Stimulated activated naive CD8-positive, alpha-beta T cell treated with anti-CD3 and anti-CD28 coated beads, Interleukin-15, amount 100 ng/mL, for 72 hours (primary cell): ENCODE measurements at places on chromosomes 13 and 19.
A peak's percentile ranks its signal among the peaks of the same experiment; 100 is the strongest.

- peak; percentile 100 for DNase-seq
Measured at GRCh38 chr19:40798683-40799557, at the start of gene EGLN2. EGLN2 (plus strand) TSS chr19:40799191; CDS start chr19:40800573, 1,382 bp downstream.

DNA sequence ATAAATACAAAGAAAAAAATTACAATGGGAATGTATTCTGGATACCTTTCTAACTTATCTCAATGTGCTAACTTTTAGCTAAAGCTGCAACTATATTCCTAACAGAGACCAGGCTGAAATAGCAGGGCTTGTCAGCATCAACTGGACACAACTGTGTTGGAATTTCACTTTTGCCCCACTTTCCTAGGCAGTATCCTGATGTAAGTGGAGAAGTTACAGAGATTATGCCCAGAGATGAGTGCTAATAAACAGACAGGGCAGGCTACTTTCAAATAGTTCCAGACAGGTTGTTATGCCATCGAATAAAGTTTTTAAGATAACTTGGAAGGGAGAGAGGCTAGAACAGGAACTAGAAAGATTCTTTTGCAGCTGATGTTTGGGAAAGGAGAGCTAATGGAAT lies 201.9 kb downstream of the KCTD12 start:
- DNase-seq, result no peak

- peak; percentile 57 for DNase-seq
Measured at GRCh38 chr19:19460761-19461265, 54.5 kb downstream of the TSSK6 start.

DNA sequence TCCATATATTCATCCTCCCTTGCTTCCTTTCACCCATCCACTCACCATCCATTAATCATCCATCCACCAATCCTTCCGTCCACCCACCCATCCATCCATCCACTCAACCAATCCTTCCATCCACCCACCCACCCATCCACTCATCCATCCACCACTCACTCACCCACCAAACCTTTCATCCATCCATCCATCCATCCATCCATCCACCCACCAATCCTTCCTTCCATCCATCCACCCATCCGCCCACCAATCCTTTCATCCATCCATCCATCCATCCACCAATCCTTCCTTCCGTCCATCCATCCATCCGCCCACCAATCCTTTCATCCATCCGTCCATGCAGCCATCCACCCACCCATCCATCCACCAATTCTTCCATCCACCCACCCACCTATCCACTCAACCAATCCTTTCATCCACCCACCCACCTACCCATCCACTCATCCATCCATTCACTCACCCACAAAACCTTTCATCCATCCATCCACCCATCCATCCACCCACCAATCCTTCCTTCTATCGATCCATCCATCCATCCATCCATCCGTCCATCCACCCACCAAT lies 3.0 kb downstream of the SBK3 start:
- no peak for DNase-seq

DNA sequence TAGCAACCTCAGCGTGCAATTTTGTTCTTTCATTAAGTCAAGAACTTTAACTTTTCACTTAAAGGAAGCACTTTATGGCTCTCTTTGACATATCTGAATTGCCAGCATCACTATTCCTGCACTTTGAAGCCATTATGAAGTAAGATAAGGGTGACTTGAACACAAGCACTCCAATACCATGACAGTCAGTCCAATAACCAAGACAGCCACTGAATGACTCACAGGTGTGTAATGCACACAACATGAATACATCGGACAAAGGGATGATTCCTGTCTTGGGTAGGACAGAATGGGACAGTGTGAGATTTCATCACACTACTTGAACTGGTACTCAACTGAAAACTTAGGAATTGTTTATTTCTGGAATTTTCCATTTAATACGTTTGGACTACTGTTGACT lies 233.7 kb upstream of the IPO5 start:
- no peak for DNase-seq

DNA sequence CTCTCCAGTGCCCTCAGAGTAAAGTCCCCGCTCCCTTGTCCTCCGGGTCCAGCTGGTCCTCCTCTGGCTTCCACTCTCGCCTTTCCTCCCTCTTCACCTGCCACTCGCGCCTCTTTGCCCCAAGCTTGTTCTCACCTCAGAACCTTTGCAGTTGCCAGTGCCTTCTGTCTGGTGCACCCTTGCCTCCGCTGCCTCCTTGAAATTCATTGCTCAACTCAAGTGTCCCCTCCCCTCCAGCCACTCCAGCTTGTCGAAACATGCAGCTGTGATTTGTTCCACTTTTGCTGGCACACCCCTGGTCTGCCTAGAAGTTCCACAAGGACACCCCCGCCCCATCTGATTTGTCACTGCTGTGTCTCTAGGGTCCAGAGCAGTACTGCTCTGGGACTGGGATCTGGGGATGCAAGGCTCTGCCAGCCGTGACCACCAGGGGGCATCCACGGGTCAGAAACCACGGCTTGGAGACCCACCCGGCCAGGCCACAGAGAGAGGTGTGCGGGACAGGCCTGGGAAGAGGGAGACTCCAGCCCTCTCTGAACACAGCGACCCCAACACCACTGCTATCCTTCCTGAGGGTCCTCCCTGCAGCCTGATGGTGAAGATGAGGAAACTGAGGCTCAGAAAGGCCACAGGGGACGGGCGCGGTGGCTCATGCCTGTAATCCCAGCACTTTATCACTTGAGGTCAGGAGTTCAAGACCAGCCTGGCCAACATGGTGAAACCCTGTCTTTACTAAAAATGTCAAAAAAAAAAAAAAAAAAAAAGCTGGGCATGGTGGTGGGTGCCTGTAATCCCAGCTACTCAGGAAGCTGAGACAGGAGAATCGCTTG lies 49.9 kb downstream of the AP1M1 start:
- peak; percentile 81 for DNase-seq

DNA sequence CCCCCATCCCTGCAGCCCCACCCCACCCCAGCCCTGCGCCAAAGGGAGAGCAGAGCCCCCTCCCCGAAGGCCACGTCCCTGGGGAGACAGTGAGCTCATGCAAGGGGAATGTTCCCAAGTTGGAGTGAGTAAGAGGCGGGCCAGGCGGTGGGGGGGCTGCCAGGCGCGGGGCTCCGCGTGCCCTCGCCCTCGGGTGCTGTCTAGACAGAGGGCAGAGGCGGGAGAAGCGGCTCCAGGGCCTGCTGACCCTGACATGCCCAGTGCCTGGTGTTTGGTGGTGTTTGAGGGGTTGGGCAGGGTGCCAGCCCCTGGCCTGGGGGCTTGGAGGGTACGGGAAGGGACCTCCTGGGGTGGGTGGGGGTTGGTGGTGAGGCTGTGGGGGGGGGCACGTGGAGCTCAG lies 1.0 kb downstream of the FSTL3 start:
- DNase-seq, result no peak

DNA sequence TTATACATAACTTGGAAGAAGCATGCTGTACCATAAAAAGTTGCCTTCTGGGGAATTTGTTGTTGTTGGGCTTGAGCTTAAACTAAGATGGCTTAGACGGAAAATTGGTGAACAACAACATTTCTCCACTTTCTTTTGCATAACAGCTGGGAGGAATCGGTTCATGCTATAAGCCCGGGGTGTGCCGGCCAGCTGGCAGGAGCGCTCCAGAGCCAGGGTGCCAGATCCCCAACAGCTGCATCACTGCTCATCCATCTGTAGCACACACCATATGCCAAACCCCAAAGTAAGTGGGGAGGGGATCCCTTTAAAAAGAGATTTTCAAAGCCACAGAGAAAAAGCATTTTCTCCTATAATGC lies 419.5 kb upstream of the ARGLU1 start:
- no peak for DNase-seq

- DNase-seq, result no peak
Measured at GRCh38 chr19:50412419-50412818, 6.3 kb upstream of the SPIB start.

DNA sequence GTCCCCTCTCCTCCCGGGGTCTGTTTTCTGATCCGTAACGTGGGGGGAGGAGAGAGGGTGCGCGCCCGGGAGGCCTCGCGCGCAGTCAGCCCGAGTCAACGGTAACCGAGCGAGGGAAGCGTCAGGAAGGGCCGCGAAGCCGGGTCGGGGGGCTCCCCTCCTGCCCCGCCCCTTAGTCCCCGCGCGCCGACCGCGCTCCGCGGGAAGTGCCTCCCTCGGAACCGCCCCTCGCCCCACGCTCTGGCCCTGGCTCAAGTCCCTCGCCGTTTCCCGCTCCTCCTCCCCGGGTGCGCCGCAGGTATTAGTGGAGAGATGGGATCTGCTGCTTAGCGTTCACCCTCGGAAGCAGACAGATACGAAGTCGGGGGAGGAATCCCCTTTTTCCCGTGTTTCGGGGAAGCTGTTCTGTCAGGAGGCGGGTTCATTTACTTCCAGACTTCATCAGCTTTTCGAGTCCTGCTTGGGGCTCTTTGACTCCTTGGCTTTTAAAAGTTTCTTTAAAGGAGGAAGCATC lies 770 bp downstream of the HNRNPM start:
- DNase-seq, result peak; percentile 46

DNA sequence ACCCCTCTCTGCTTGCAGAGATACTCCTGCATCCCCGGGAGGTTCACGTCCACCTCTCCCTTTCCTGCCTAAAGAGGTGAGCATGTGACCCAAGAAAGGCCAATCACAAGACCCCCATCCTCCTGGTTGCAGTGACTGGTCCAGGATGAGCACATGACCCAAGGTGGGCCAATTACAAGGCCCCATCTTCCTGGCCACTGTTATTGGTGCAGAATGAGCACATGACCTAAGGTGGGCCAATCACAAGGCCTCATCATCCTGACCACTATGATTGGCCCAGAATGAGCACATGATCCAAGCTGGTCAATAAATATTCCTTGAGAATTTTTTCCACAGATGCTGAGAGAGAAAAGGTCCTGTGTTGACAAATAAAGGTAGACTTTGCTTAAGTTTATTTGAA lies 350.7 kb downstream of the EFNB2 start:
- DNase-seq, result no peak

DNA sequence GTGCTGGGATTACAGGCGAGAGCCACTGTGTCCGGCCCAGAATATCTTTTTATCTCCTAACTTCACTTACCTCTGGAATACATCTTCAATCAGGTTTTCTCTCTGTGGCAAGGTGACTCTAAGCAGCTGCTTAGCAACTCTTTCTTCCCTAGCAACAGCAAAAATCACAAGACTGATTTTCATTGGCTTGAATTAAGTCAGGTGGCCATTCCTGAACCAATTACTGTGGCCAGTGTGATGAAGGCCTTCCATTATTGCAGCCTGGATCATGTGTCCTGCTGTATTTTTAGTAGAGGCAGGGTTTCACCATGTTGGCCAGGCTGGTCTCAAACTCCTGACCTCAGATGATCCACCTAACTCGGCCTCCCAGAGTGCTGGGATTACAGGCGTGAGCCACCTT lies 9.0 kb upstream of the LTBP4 start:
- DNase-seq, result no peak

GRCh38 chr13:46868091-46868490 lies 28.8 kb downstream of the HTR2A start:
- DNase-seq, result no peak

DNA sequence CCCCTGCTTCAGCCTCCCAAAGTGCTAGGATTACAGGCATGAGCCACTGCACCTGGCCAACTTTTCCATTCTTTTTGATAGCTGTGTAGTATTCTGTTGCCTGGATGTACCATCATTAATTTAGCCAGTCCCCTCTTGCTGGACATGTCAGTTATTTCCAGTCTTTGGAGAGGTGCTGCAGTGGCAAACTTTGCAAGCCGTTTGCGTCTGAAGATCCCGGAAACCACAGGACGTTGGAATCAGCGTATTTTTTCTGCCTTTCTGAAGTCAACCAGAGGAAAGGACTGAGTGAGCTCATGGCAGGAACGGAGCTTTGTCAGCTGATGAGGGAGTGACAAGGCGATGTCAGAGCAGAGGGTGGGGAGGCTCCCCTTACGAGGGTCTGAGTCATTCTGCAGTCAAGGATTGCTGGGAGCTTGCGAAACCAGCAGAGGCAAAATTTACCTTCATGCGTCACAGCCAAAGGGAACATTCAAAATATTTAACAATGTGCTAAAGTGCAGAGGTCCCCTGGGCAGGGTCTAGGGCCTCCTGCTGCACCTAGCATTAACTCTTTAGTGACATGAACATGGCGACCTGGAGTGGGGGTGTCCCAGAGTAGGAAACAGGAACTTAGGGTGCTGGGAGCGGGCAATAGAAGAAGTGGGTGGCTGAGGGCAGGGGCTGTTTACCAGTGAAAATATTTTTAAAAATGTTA lies 5.6 kb downstream of the C5AR1 start:
- peak; percentile 16 for DNase-seq

DNA sequence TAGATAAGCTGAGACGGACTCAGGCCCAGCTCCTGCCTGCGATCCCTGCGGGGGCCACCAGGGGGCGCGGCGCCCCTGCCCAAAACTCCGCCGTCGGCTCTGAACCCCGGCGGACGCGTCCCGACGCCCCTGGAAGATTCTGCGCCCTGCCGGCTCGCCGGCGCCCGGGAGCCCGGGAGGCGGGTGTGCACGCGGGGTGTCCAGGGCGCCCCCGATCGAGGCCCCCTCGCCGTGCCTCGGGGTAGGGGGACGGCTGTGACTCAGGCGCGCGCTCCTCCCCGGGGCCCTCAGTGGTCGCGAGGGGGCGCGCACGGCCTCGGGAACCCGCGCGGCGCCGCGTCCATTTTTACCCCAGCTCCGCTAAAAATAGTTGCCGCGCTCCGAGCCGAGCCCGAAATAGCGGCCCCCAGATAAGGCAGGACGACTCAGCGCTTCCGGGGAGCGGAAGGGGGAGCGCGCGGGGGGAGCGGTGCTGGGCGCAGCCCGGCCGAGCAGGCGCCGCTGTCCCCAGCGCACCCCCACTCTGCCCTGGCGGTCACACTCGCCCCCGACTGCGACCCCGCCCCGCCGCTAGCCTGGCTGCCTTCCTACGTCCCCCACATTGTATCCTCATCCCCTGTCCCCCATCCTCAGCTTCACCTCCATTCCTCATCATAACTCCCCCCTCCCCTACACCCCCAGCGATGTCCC lies 16.0 kb upstream of the ERCC1 start:
- DNase-seq, result peak; percentile 85

DNA sequence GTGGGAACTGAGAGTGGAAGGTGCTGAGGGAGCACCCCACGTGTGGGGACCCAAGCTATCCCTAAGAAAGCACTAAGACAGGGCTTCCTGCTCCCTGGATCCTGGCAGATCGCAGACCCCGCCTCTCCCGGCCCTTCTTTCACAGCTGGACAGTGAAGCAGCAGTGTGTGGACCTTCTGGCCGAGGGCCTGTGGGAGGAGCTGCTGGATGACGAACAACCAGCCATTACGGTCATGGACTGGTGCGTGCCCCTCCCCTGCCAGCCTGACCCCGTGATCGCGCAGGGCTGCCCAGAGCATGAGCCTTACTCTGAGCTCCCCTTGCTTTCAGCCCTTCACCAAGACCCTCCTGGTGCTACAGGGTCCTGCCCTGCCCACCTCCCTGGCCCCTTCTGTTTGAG lies 2.3 kb downstream of the NCCRP1 start:
- DNase-seq, result no peak

DNA sequence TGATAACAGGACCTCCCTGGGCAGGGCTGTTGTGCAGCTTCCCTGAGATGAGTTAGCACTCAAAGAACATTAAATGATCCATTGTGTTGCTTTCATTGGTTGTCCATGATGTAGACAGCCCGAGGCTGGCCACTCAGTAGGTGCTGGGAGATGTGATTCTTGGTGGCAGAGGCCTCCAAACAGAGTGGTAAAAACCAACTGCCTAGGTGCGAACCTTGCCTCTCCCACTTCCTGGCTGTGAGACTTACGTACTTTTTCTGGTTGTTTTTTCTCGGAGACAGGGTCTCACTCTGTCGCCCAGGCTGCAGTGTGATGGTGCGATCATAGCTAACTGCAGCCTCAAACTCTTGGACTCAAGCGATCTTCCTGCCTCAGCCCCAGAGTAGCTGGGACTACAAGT lies 6.2 kb downstream of the SARS2 start:
- no peak for DNase-seq

- DNase-seq, result no peak
Measured at GRCh38 chr13:97932036-97932435, 21.4 kb upstream of the IPO5 start.

GRCh38 chr13:104006625-104007075 lies 940.4 kb upstream of the SLC10A2 start:
- no peak for DNase-seq
